Activated CD8-positive, alpha-beta memory T cell treated with anti-CD3 and anti-CD28 coated beads, Interleukin-2, amount 10 ng/mL, durations not matched to agents 7 days and 5 days (primary cell): ENCODE measurements at places on chromosomes 7 and 10. TPM values are rescaled to one million over a fixed set of nuclear protein-coding genes. Genes with fewer than 3 reads are reported as not detected.

DNA sequence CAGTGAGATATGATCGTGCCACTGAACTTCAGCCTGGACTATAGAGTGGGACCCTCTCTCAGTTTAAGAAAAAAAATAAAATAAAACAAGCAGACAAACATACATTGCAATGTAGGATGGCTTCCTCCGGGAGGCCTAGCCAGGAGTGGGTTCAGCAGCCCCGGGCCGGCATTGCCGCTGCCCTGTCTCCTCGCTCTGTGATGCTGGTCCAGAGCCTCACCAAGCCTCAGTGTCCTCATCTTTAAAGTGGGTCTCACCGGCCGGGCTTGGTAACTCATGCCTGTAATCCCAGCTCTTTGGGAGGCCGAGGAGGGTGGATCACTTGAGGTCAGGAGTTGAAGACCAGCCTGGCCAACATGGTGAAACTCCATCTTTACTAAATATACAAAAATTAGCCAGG, 71.6 kb downstream of the PTPRE start:
- H3K4me3 ChIP-seq, result no peak overlapping the region
- H3K27me3 ChIP-seq, result peaks cover 38% of the 10 kb centered on the region
- no peaks in the 10 kb centered on the region for H3K36me3 ChIP-seq
- peaks cover 8% of the 10 kb centered on the region for H3K4me1 ChIP-seq

STEAP1 gene
- 0.75 TPM for total RNA-seq

C10orf88 gene
- 9.5 TPM for total RNA-seq

- peaks cover 10% of the 10 kb centered on the region for H3K4me1 ChIP-seq
- peaks cover 1% of the 10 kb centered on the region for H3K36me3 ChIP-seq
- peak; percentile 45 for DNase-seq
- H3K4me3 ChIP-seq, result no peak overlapping the region
- H3K27me3 ChIP-seq, result no peaks in the 10 kb centered on the region
These were observed 54.9 kb downstream of the AHCYL2 start for GRCh38 chr7:129279757-129280156.

NRG3 gene
- not detected for total RNA-seq

OR2A7 gene
- total RNA-seq, result 0.54 TPM

PRLHR gene
- not detected for total RNA-seq

GRCh38 chr7:73504017-73504416, 18.1 kb downstream of the BAZ1B start:
- H3K27me3 ChIP-seq, result no peaks in the 10 kb centered on the region
- DNase-seq, result no peak
- peaks cover 59% of the 10 kb centered on the region for H3K36me3 ChIP-seq
- H3K4me1 ChIP-seq, result peaks cover 11% of the 10 kb centered on the region
- H3K4me3 ChIP-seq, result no peak overlapping the region
- H3K27ac ChIP-seq, result no peak overlapping the region

NSUN5 gene
- total RNA-seq, result 53.6 TPM

MEIG1 gene
- 0.91 TPM for total RNA-seq

LOXL4 gene
- total RNA-seq, result not detected

RBM20 gene
- total RNA-seq, result 0.07 TPM

ZDHHC4 gene
- total RNA-seq, result 30.1 TPM

ECHDC3 gene
- 0.16 TPM for total RNA-seq

DNA sequence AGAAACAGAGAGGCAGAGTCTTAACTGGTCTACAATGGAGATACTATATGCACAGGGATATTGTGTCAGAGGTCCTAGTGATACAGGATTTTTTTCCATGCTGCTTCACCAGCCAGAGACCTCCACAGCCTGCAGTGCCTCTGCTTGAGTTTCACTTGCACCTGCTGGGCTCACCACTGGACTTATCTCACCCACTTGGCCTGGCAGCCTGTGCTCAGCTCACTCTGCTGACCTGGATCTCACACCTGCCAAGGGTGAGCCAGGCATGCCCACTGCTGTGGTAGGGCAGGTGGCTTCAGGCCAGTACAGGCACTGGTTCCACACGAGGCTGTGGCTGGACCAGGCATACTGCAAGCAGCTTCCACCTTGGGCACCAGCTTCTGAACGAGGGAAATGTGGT, 36.6 kb downstream of the PNLIPRP3 start:
- no peaks in the 10 kb centered on the region for H3K36me3 ChIP-seq
- no peak overlapping the region for H3K4me3 ChIP-seq
- H3K27ac ChIP-seq, result no peak overlapping the region
- DNase-seq, result no peak

DNA sequence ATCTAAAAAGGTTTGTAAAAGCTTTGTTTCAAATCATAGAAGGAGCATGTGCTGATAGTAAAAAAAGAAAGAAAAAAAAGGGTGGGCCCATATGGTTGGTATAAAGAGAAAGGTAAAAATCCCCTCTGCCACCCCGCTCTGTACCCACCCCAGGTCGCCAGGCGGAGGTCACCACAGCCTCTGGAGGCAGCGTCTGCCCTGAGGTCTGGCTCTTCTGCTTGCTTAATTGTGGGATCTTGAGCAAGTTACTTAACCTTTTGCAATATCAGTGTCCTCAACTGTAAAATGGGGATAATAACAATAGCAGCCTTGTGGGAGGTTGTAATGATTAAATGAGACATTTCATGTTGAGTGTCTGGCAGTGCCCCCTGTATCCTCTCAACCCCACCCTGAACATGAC, 10.7 kb upstream of the PCBD1 start:
- peaks cover 3% of the 10 kb centered on the region for H3K27me3 ChIP-seq
- no peaks in the 10 kb centered on the region for H3K36me3 ChIP-seq
- H3K27ac ChIP-seq, result no peak overlapping the region
- no peak overlapping the region for H3K4me3 ChIP-seq

TUBAL3 gene
- total RNA-seq, result not detected

GRCh38 chr10:119620241-119621077, 23.7 kb upstream of the TIAL1 start:
- H3K27ac ChIP-seq, result no peak overlapping the region
- no peaks in the 10 kb centered on the region for H3K36me3 ChIP-seq
- no peak overlapping the region for H3K4me3 ChIP-seq
- peaks cover 5% of the 10 kb centered on the region for H3K4me1 ChIP-seq

ADIRF gene
- total RNA-seq, result not detected

DNA sequence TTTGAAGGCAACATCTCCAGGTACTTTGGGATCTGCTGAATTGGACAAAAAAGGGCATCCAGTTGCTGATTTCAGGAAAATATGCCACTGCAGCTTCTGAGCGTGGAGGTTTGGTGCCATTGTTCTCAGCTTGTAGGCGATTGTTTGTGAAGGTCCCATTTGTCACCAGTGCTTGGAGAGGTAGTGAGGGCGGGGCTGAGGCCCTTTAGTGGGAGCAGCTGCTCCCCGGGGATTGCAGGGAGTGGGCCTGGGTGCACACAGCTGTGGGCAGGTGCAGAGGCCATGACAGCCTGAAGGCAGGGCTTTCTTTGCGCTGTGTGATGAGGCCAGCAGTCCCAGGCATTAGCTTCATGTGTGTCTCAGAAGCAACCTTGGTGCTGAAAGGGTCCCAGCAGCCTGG, 3.9 kb downstream of the FAM20C start:
- peaks cover 25% of the 10 kb centered on the region for H3K27me3 ChIP-seq
- H3K4me1 ChIP-seq, result peaks cover 2% of the 10 kb centered on the region
- no peak overlapping the region for H3K27ac ChIP-seq
- H3K36me3 ChIP-seq, result no peaks in the 10 kb centered on the region
- no peak for DNase-seq
- H3K4me3 ChIP-seq, result no peak overlapping the region

LLCFC1 gene
- total RNA-seq, result not detected

COL13A1 gene
- not detected for total RNA-seq

JCAD gene
- 0.58 TPM for total RNA-seq

CAV2 gene
- 0.26 TPM for total RNA-seq

DNA sequence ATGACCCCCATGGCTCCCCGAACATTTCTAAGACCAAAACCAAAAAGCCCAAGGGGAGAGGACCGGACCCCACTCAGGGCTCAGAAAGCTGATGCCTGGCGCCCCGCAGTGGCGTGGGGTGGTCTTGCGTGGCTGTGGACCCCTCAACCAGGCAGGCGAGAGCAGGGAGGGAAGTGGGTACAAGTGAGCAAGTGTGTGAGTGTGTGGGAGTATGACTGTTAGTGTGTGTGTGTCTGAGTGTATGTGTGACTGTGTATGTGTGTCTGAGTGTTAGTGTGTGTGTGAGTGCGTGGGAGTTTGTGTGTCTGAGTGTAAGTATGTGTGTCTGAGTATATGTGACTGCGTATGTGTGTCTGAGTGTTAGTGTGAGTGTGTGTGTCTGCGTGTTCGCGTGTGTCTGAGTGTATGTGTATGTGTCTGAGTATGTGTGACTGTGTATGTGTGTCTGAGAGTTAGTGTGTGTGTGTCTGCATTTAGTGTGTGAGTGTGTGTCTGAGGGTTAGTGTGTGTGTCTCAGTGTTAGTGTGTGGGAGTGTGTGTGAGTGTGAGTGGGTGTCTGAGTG, 34.0 kb upstream of the INSIG1 start:
- H3K4me3 ChIP-seq, result no peak overlapping the region
- H3K36me3 ChIP-seq, result peaks cover under 1% of the 10 kb centered on the region
- no peak overlapping the region for H3K27ac ChIP-seq
- no peaks in the 10 kb centered on the region for H3K4me1 ChIP-seq

DNA sequence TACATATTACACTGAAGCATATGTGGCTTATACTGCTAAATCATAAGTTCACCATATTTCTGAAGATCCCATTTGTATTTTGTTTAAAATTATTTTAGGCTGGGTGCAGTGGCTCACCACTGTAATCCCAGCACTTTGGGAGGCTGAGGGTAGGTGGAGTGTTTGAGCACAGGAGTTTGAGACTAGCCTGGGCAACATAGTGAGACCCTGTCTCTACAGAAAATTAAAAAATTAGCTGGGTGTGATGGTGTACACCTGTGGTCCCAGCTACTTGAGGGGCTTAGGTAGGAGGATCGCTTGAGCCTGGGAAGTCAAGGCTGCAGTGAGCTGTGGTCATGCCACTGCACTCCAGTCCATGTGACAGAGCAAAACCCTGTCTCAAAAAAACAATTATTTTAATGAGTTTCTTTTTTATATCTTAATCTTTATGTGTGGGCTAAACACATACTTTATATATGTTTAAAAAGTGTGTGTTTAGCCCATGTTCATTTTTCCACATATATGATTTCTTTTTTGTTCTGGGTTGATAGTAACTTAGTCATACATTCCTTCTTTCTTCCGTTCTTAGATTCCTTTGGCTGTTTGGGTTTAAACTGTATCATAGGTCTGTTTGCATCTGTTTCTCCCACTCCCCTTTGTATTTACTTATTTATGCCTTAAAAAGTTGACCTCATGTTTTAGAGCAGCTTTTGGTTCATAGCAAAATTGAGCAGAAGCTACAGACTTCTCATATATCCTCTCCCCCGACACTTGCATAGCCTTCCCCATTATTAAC, 33.5 kb downstream of the RSBN1L start:
- H3K4me3 ChIP-seq, result no peak overlapping the region
- no peak for DNase-seq
- H3K27me3 ChIP-seq, result no peaks in the 10 kb centered on the region
- H3K4me1 ChIP-seq, result peaks cover 14% of the 10 kb centered on the region
- H3K27ac ChIP-seq, result no peak overlapping the region

GRCh38 chr10:74684462-74684861, 141.9 kb upstream of the KAT6B start:
- no peaks in the 10 kb centered on the region for H3K27me3 ChIP-seq
- H3K4me1 ChIP-seq, result peaks cover 5% of the 10 kb centered on the region
- no peak overlapping the region for H3K27ac ChIP-seq
- no peak for DNase-seq
- no peak overlapping the region for H3K4me3 ChIP-seq

ITIH2 gene
- not detected for total RNA-seq

GRCh38 chr7:118312051-118312450, 87.5 kb downstream of the ANKRD7 start:
- peaks cover 8% of the 10 kb centered on the region for H3K27me3 ChIP-seq
- H3K4me3 ChIP-seq, result no peak overlapping the region
- DNase-seq, result no peak
- peak overlapping the region; percentile 78 for H3K27ac ChIP-seq
- H3K36me3 ChIP-seq, result peaks cover 30% of the 10 kb centered on the region

GRCh38 chr10:87826653-87827052, 8.6 kb upstream of the ATAD1 start:
- DNase-seq, result no peak
- H3K4me3 ChIP-seq, result no peak overlapping the region
- H3K27me3 ChIP-seq, result no peaks in the 10 kb centered on the region
- peaks cover 30% of the 10 kb centered on the region for H3K4me1 ChIP-seq

CRYGN gene
- total RNA-seq, result not detected

UPK3B gene
- total RNA-seq, result 1.1 TPM

C10orf95 gene
- total RNA-seq, result 0.35 TPM

DNA sequence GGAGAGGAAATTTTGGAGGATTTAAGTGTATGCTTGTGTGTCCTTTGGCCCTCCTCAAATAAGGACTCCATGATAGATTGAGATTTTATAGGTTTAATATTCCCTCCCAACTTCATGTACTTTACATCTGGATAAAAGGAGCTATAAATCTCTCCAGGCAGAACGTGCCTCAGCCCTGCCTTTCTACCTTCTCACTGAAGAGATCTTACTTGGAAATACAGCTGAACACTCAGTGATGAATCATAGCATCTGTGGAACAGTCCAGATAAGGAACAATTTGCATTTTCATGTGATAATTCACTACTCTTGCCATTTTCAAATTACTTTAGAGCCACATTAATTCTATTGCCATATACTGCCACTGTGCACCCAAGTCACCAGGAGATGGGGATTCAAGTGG, 364.6 kb upstream of the PODXL start:
- no peaks in the 10 kb centered on the region for H3K36me3 ChIP-seq
- no peak overlapping the region for H3K27ac ChIP-seq
- H3K4me1 ChIP-seq, result no peaks in the 10 kb centered on the region
- DNase-seq, result no peak

GRCh38 chr7:117218700-117219099, 104.2 kb downstream of the WNT2 start:
- DNase-seq, result no peak
- H3K4me1 ChIP-seq, result no peaks in the 10 kb centered on the region

GRCh38 chr7:128431221-128431620, 21.4 kb upstream of the IMPDH1 start:
- no peak overlapping the region for H3K27ac ChIP-seq
- H3K27me3 ChIP-seq, result peaks cover 25% of the 10 kb centered on the region
- no peak overlapping the region for H3K4me3 ChIP-seq
- H3K4me1 ChIP-seq, result peaks cover 13% of the 10 kb centered on the region

ATXN7L1 gene
- total RNA-seq, result 9.1 TPM

SLC26A3 gene
- not detected for total RNA-seq

DNA sequence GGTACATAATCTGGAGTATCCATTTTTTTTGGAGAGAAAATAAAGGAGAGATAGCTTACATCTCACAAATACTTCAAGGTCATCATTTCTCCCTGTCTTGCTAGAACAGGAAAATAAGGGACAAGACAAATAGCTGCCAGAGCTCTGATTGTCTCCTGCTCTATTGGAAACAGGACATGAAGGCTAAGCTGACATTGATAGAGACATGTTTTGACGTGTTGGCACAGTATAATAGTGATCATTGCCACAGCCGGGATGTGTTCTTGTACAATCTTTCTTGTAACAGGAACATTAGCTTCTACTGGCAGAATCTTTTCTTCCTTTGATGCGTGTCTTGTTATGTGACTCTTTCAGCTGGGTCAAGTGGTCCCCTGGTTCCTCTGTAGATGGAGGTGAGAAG, 279.3 kb upstream of the MTPN start:
- H3K27me3 ChIP-seq, result no peaks in the 10 kb centered on the region
- no peak overlapping the region for H3K27ac ChIP-seq
- no peak for DNase-seq
- no peaks in the 10 kb centered on the region for H3K36me3 ChIP-seq
- H3K4me3 ChIP-seq, result no peak overlapping the region
- no peaks in the 10 kb centered on the region for H3K4me1 ChIP-seq
